ENCODE measurements at places on chromosomes 3 and 15.

- no peak for DNase-seq
These were observed 43.6 kb upstream of the APH1B start for GRCh38 chr15:63233667-63234423.

DNA sequence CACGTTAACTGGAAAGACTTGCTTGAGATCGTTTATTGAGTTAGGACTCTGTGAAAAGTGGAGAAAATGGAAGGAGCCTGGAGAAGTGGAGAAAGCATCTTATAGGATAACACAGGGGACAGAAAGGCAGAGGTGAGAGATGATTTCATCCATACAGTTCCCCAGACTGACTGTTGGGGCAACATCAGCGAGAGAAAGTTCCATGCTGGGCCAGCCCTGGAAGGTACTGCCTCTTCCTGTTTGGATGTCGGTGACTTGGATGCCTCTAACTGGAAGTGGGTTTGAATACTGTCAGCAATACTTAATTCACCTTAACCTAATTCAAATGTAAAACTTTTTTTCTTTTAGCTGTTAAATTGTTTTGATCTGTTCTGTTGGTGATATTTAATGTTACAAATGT, 32.3 kb downstream of the ATP13A5 start:
- DNase-seq = no peak

DNA sequence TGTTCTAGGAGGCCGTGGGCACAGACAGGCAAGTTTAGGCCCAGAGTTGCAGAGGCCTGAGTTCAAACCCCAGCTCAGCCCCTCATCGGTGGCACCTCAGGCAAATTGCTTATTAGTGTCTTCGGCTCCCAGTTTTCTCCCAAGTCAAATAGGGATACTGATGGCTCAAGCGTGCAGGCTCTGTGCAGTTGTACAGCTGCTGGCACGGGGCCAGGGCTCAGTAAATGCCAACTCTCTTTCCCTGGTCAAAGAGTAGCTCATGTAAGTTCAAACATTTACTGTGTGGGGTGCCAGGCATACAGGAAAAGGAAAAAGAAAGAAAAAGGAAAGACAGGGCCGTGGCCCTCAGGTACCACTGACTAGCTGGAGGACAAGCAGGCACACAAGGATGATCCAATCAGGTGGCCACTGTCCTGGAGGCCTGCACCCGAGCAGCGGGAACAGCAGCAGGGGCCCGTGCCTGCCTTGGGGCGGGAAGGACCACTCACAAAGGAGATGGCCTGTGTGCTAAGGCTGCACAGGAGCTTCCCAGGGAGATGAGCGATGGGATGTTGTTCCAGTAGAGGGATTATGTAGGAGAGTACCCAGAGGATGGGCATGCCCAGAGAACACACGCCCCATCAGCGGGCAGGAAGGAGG, 70.8 kb downstream of the TBC1D2B start:
- no peak for DNase-seq

DNA sequence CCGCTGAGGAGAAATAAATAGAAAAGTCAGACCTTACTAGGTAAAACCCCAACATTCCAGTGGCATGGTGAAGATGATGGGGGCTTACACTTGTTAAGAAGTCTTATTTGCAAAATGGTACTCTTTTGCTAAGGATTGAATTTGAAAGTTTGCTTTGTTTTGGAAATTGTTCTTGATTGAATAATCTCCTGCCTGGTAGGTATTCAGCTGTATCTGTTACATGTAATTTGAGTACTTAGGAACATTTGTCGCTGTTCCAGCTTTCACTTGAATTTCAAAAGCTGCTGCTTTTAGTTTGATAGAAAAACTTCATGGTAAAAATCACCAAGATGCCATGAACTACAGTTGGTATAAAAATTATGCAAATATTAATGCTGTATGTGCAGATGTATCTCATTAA, 44.6 kb downstream of the TFG start:
- no peak for DNase-seq
